Hematopoietic multipotent progenitor cell treated with erythropoietin and hydrocortisone succinate and interleukin-3 and kit ligand, for 8 days (in vitro differentiated cells): ENCODE measurements at places on chromosomes 4 and X.

DNA sequence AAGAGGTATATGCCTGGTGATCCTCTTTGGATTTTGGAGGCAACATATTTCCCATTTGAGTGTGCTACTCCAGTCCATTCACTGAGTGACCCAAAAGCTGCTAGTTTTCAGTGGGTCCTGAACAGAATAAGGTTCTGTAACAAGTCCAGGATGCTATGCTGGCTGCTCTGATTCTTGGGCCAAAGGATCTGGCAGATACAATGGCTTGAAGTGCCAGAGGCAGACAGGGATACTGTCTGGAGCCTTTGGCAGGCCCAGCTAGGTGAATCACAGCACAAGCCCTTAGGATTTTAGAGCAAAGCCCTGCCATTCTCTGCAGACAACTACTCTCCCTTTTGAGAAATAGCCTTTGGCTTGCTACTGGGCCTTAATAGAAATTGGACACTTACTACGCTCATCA lies 40.6 kb downstream of the DCHS2 start:
- no peak for DNase-seq

GRCh38 chr4:104446431-104447278 lies 48.0 kb downstream of the CXXC4 start:
- DNase-seq = no peak

- DNase-seq = no peak
These were observed 203.3 kb downstream of the CLCN4 start for GRCh38 chrX:10360116-10360515.

DNA sequence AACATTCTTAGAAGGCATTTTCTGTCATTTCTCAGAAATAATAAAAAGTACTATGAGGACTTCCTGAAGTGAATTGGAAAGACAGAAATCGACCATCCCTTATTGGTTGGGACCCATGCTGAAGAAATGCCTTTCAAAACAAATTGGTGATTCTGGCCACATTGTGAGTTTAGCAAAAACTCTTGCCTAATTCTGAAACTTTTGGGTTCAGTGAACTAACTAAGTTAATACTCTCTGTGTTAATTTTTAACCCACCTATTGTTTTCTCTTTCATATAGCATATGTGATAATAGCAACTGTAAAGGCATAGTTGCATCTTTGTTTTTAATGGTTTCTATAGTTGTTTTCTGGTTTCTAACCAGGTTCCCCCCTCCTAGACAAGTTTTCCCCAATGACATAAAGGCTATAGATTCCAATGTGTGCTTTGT lies 129.3 kb upstream of the FAT1 start:
- no peak for DNase-seq

GRCh38 chrX:152206426-152206825 lies 68.0 kb upstream of the MAGEA10 start:
- DNase-seq = no peak

- DNase-seq = peak; percentile 42
These were observed 17.8 kb downstream of the SCD5 start for GRCh38 chr4:82780752-82781231.

GRCh38 chr4:9925750-9926439 lies 95.4 kb downstream of the SLC2A9 start:
- DNase-seq = no peak
